Stomach (tissue), 19 donors: ENCODE measurements at places on chromosomes 2 and 18.

GRCh38 chr2:26077291-26077690 lies 43.4 kb downstream of the RAB10 start:
- DNase-seq: no peak
- no peak overlapping the region for H3K27ac ChIP-seq
- H3K4me1 ChIP-seq: peaks cover 26% of the 10 kb centered on the region
- no peaks in the 10 kb centered on the region for H3K36me3 ChIP-seq
- no peaks in the 10 kb centered on the region for H3K27me3 ChIP-seq
- H3K4me3 ChIP-seq: no peak overlapping the region

DNA sequence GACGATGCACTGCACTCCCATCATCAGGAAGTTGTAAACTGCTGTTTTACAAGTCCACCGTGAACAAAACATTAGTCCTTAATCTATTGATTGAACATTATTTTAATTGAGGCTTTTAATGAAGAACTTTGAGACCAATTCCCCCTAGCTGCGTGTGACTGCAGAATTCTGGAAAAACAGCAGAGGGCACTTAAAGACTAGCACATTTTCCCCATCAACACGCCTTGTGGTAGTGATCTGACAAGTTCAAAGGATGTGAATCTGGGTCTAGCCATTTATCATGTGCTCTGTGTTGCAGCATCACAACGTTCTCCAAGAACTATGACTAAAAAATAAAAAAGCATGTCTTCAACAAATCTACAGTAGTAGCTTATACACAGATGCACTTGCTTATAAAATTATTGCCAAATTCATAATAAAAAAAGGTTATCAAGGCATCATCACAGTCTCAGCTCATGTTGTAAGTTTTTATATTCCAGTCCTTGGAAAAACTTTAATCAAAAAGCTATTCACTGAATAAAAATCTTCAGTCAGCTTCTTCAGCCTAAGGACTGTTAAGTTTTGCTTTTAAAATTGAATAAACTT lies 35.8 kb downstream of the SKOR2 start:
- H3K4me3 ChIP-seq: no peak overlapping the region
- no peak for DNase-seq
- H3K27me3 ChIP-seq: peaks cover 14% of the 10 kb centered on the region
- H3K27ac ChIP-seq: no peak overlapping the region
- H3K36me3 ChIP-seq: no peaks in the 10 kb centered on the region

DNA sequence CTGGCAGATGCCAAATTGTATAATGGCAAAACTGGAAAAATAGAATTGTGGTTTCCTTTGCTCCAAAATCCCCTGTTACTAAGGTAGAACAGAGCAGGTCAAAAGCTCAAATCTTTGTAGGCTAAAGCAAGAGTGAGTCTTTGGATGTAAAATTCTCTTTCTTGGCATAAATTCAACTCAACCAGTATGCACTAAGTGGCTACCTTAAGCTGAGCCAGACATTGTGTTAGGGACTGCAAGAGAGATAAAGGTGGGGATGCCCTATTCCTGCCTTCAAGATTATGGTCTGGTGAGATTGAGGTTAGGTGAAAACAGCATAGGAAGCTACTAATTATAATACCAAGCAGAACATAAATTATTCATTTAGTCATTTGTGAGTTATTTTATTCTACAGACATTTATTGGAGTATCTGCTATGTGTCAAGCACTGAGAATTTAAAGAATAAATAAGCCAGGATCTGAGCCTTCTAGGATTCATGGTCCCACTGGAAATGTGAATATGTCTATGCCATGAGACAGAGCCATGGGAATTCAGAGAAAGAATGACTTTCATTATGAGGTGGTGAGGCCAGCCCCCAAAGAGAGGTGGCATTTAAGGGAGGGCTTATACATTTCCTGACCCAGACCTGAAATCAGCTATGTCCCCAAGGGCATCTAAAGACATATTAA lies 198.0 kb upstream of the NCKAP5 start:
- H3K27ac ChIP-seq: no peak overlapping the region
- no peaks in the 10 kb centered on the region for H3K36me3 ChIP-seq
- H3K27me3 ChIP-seq: no peaks in the 10 kb centered on the region
- H3K4me3 ChIP-seq: no peak overlapping the region
- no peaks in the 10 kb centered on the region for H3K4me1 ChIP-seq

- no peak overlapping the region for H3K27ac ChIP-seq
- H3K27me3 ChIP-seq: no peaks in the 10 kb centered on the region
- no peak overlapping the region for H3K4me3 ChIP-seq
- no peaks in the 10 kb centered on the region for H3K36me3 ChIP-seq
Observed at GRCh38 chr2:228590681-228591080, 409.2 kb upstream of the SPHKAP start.

DNA sequence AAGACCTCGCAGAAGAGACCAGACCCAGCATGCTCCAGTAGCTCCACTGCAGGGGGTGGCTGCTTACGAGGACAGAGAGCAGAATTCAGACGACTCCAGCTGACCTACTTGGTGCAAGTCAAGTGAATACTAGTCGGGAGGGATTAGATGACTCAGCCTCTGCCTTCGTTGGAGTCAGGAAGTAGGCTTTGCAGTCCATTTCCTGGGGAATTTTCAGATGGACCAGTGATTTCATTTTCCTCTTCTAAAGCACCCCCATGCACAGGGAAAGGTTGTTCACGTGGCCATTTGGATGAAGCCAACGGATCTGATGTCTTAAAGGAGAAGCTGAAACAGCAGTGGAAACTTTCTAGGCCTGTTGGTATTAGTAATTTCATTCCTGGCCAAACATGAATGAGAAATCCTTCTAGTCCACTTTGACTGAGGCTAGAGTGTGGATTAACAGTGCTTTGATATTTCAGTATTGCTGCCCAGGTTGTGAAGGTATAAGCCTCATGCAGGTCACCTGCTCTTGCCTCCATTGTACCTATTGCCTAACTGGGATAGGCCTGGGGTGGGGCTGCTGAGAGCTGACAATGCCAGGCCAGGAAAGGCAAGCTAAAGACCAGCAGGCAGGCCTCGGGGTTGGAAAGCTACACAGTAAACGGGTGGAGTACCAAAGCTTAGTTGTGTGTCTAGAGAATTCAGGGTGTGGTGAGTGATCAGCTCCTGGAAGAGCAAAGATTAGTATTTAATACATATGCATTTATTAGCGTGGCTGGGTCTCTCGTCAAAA lies 117.6 kb upstream of the FOSL2 start:
- peaks cover 20% of the 10 kb centered on the region for H3K4me1 ChIP-seq
- no peaks in the 10 kb centered on the region for H3K36me3 ChIP-seq
- peak; percentile 71 for DNase-seq
- no peaks in the 10 kb centered on the region for H3K27me3 ChIP-seq
- H3K27ac ChIP-seq: peak overlapping the region; percentile 78
- no peak overlapping the region for H3K4me3 ChIP-seq

- H3K36me3 ChIP-seq: no peaks in the 10 kb centered on the region
- H3K27me3 ChIP-seq: no peaks in the 10 kb centered on the region
- DNase-seq: no peak
- H3K4me3 ChIP-seq: no peak overlapping the region
Observed at GRCh38 chr2:127371037-127371436, 16.7 kb downstream of the MAP3K2 start.

DNA sequence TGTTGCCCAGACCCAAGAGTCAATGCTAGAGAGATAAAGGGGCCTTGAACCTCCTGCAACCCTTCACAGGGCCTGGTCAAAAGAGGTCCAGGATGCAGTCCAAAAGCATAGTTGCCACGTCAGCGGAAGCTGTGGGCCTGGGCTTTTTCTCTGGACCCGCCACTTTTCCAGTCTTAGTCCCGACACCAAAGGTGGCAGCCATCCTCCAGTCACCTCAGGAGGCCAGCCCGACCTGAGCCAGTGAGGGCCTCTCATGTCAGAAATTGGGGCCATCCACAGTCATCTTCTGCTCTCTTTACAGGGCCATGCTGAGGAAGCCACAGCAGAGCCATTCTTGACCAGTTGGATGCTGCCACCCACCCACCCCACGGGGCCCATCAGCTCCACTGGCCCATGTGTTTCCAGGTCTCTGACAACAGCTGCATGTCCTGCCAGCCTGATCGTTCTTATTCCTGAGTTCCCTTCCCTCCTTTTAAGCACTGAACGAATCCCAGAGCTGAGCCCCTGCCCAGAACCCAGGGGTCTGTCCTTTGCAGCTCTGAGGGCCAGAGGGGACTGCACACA lies 34.1 kb upstream of the KLHL29 start:
- no peak for DNase-seq
- no peak overlapping the region for H3K4me3 ChIP-seq
- H3K27ac ChIP-seq: peak overlapping the region; percentile 60
- H3K36me3 ChIP-seq: no peaks in the 10 kb centered on the region
- H3K4me1 ChIP-seq: peaks cover 19% of the 10 kb centered on the region
- peaks cover 9% of the 10 kb centered on the region for H3K27me3 ChIP-seq

GRCh38 chr2:241092677-241093076 lies 9.4 kb downstream of the MTERF4 start:
- H3K4me1 ChIP-seq: no peaks in the 10 kb centered on the region
- H3K4me3 ChIP-seq: no peak overlapping the region
- no peak overlapping the region for H3K27ac ChIP-seq
- peaks cover 100% of the 10 kb centered on the region for H3K36me3 ChIP-seq
- no peaks in the 10 kb centered on the region for H3K27me3 ChIP-seq

DNA sequence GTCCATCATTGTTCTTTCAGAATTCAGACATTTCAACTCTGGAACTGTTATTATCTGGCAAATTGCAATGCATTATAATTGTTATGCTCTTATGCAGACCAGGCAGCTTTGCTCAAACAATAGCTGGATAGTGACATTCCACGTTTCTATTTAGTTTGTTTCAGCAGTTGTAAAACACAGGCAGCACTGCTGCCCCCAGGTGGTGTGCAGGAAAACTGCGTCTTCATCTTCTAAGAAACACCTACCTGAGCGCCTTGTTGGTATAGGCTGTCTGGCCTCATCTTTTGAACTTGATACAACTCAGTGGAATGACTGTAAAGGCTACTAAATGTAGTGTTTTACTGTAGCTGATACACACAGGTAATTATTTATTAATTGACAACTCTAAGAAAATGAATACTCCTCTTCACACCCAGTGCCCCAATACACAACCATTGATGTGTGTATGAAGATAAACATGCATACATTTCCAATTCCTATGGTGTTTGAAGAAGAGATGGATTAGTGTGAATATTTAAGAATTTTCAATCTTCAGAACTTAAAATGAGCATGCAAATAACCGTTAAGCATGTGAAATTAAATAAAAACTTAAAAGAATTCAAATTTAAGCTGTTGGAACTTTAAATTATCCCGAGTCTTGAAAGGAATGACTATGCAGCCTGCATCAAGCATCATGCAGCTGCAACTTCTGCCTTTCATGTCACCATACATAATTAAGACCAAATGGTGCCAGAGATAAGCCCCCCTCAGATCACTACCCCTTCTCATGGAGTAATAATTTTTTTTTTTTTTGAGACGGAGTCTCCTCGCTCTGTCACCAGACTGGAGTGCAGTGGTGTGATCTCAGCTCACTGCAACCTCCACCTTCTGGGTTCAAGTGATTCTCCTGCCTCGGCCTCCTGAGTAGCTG lies 85.6 kb downstream of the CD8B2 start:
- H3K36me3 ChIP-seq: no peaks in the 10 kb centered on the region
- H3K27ac ChIP-seq: no peak overlapping the region
- DNase-seq: peak; percentile 38
- H3K27me3 ChIP-seq: no peaks in the 10 kb centered on the region

GRCh38 chr2:143524119-143524553 lies 394.9 kb downstream of the ARHGAP15 start:
- no peak overlapping the region for H3K4me3 ChIP-seq
- H3K36me3 ChIP-seq: no peaks in the 10 kb centered on the region
- DNase-seq: no peak
- no peaks in the 10 kb centered on the region for H3K27me3 ChIP-seq

DNA sequence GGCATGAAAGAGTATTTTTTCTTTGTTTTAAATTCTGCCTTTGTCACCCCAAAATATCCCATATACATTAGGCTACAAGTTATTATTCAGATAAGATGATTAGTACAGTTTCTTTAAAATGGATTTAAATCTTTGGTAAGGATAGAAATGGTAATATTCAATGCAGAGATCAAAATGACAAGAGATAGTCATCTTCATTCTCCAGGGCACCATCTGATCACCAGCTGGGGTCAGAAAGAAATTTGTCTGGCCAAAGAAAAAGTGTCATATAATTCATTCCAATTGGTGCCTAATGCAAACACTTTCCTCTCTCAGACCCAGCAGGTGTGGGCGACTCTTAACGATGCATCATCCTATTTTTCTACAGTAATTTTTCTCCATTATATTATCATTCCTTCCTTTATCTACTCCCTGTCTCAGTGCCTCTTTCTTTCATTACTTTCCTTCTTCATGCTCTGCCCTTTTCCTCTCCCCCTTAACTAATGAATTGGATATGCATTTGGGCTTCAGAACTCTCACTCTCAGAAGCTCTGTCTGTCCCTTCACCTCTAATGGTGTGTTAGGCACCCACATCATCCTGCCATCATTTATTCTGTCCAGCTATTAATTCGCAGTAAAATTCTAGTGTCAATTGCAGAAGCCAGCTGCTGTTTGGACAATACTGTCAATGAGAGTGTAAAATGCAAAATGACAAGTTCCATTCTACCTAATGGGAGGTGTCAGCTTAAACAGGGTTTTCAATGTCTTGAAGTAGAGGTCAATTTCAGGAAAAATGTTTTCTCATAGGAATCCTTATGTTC lies 570.5 kb downstream of the TDRD15 start:
- H3K27me3 ChIP-seq: no peaks in the 10 kb centered on the region
- no peak overlapping the region for H3K27ac ChIP-seq
- DNase-seq: no peak
- no peaks in the 10 kb centered on the region for H3K4me1 ChIP-seq

DNA sequence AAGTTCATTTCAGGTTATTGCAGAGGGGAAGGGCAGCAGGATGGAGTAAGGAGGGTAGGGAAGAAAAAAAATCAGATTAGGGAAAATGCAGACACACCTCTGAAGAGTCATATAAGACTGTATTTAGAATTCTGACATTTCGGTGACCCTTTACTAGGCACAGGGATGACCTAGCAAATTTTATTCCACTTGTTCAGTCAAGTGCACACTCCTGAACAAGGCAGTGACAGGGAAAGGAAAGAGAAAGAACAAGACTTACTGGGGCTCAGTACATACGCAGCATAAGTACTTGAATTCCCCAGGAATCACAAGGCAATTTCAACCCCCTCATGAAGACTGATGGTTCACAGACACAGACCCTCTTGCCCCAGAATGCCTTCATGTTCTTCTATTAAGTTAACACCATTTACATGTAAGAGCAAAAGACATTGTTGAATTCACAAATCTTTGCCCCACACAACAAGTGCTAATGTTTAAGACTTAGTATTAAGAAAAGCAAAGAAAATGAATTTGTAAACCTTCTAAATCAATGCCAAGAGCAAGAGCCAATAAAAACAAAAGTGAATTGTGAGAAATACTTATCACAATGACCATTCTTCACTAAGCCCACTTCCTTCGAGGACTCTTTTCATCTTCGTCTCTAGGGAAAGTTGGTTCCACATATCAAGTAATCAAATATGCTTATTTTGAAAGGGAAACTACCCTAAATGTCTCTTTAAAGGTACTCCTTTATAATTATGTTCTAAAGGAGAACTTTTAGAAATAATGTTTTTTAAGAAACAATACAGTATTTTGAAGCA lies 47.0 kb downstream of the COBLL1 start:
- no peak for DNase-seq
- H3K27ac ChIP-seq: no peak overlapping the region
- H3K4me1 ChIP-seq: peaks cover 7% of the 10 kb centered on the region
- no peak overlapping the region for H3K4me3 ChIP-seq
- no peaks in the 10 kb centered on the region for H3K27me3 ChIP-seq
- no peaks in the 10 kb centered on the region for H3K36me3 ChIP-seq

GRCh38 chr2:238919307-238919706 lies 71.4 kb downstream of the TWIST2 start:
- H3K27ac ChIP-seq: no peak overlapping the region
- H3K4me1 ChIP-seq: no peaks in the 10 kb centered on the region
- H3K4me3 ChIP-seq: no peak overlapping the region
- H3K36me3 ChIP-seq: no peaks in the 10 kb centered on the region
- no peak for DNase-seq
